Lower leg skin (tissue), 4 donors: ENCODE measurements at places on chromosomes 5 and 9. TPM values are rescaled to one million over a fixed set of nuclear protein-coding genes. Genes with fewer than 3 reads are reported as not detected.

Gene SETD9
- total RNA-seq, result 21.7 TPM

Gene HAND1
- total RNA-seq, result not detected

Gene NDFIP1
- total RNA-seq, result 66.8 TPM

Gene IDNK
- 0.53 TPM for total RNA-seq

Gene OTP
- total RNA-seq, result not detected

Gene FBP1
- total RNA-seq, result 12.1 TPM

Gene CCIN
- not detected for total RNA-seq

Gene DND1
- 0.59 TPM for total RNA-seq

Gene ARPC5L
- total RNA-seq, result 42.0 TPM

Gene PRR16
- not detected for total RNA-seq

Gene PAEP
- total RNA-seq, result not detected

Gene LCN6
- 6.3 TPM for total RNA-seq

Gene CBY3
- not detected for total RNA-seq

Gene PHAX
- total RNA-seq, result 36.6 TPM

Gene NREP
- 2.5 TPM for total RNA-seq

Gene IL3
- total RNA-seq, result not detected

Gene FYB1
- total RNA-seq, result 1.9 TPM

Gene DOCK2
- total RNA-seq, result 3.9 TPM

Gene TTC16
- total RNA-seq, result 0.25 TPM

Gene SAXO1
- total RNA-seq, result not detected

Gene SPINK5
- total RNA-seq, result 307 TPM

Gene ENTREP1
- 15.0 TPM for total RNA-seq

Gene ZFP2
- total RNA-seq, result 1.7 TPM

Gene COL15A1
- total RNA-seq, result 7.0 TPM

Gene ANXA2R
- 1.1 TPM for total RNA-seq

Gene IL9
- total RNA-seq, result not detected

Gene WDR38
- not detected for total RNA-seq

Gene ANKRD34B
- total RNA-seq, result not detected

Gene CD274
- 1.5 TPM for total RNA-seq

Gene CHD1
- 46.8 TPM for total RNA-seq

Gene SLC1A1
- 1.1 TPM for total RNA-seq

Gene TBC1D2
- total RNA-seq, result 35.4 TPM

Gene CARD9
- 3.6 TPM for total RNA-seq

Gene RLN1
- total RNA-seq, result 0.30 TPM

Gene FGF18
- total RNA-seq, result 2.5 TPM

Gene PCSK1
- 1.4 TPM for total RNA-seq

Gene FRMD3
- 5.8 TPM for total RNA-seq

Gene FBN2
- 0.15 TPM for total RNA-seq

Gene PTGS1
- 62.9 TPM for total RNA-seq

Gene CMBL
- total RNA-seq, result 2.4 TPM

Gene ZNF618
- 1.1 TPM for total RNA-seq

Gene POLR3G
- total RNA-seq, result 5.6 TPM

Gene RNF183
- not detected for total RNA-seq

Gene LOX
- total RNA-seq, result 7.6 TPM

Gene C9orf50
- not detected for total RNA-seq

Gene OSMR
- total RNA-seq, result 18.8 TPM

Gene PCDH1
- 172 TPM for total RNA-seq

Gene C5
- 3.3 TPM for total RNA-seq

Gene UIMC1
- total RNA-seq, result 28.3 TPM
